Ascending aorta (tissue), 2 donors: ENCODE measurements at places on chromosomes 7 and 10. TPM values are rescaled to one million over a fixed set of nuclear protein-coding genes. Genes with fewer than 3 reads are reported as not detected.

The HOXA4 gene
- 2.1 TPM for total RNA-seq

DNA sequence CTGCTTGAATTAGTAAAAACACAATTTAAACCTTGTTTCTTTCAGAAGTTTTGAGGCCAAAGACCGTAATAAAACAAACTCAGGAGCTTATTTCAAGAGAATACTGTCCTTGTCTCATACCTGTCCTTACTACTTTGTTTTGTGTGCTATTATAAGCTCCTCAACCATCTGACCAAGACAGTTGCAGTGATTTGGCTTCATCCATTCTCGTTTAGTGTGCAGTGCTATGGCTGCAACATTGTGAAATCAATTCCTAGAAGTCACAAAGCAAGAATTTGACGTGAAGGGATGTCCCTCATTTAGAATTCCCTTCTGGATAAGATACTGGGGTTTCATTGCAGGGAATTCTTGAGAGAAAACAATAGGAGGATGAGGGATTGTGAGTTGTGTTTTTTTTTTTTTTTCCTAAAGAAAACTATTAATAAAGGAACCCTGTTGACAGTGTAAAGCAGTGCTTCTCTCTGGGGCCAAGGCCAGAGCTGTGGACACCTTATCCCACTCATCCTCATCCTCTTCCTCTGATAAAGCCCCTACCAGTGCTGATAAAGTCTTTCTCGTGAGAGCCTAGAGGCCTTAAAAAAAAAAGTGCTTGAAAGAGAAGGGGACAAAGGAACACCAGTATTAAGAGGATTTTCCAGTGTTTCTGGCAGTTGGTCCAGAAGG, at the start of gene OIT3:
Gene OIT3, plus strand, starts transcription at position 604 of the 663 bp plus-strand sequence. CDS start 60 bp downstream, outside the sequence.
- no peak within 1 kb of the TSS for H3K4me3 ChIP-seq
- H3K36me3 ChIP-seq: peaks cover 1% of the 10 kb centered on the region
- H3K27ac ChIP-seq: no peak within 1 kb of the TSS
- no peaks in the 10 kb centered on the region for H3K27me3 ChIP-seq

DNA sequence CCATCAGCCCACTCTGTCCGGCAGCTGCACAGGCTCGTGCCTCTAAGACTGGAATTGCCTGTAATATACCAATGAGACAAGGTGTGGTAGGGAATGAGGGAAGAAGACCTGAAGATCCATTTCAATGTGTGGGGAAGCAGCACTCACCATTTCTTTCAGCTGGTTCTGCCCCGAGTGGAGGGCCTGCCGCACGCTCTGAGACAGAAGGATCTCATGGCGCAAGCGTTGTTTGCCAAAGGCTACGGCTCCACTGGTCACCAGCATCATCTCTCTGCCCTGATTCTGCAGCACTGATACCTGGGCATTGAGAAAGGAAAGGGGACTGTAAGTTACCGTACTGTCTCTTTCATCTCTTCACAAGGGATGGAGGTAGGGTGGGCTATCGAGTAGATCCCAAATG, 19.4 kb downstream of the ALDH18A1 start:
- H3K4me3 ChIP-seq: no peak overlapping the region
- DNase-seq: no peak
- no peaks in the 10 kb centered on the region for H3K27me3 ChIP-seq
- peaks cover 60% of the 10 kb centered on the region for H3K36me3 ChIP-seq
- H3K4me1 ChIP-seq: no peaks in the 10 kb centered on the region

DNA sequence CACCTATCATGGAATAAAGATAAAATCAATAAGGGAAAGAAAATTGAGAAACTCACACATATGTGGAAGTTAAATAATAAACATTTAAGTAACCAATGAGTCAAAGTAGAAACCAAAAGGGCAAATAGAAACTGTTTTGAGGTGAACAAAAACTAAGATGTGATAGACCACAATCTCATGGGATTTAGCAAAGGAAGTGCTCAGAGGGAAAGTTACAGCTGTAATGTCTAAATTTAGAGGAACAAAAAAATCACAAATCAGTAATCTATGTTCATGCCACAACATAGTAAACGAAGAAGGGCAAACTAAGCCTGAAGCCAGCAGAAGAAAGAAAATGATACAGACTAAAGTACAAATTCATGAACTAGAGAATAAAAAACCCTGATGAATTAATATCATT, 16.3 kb downstream of the CYP3A4 start:
- no peaks in the 10 kb centered on the region for H3K4me1 ChIP-seq
- H3K4me3 ChIP-seq: no peak overlapping the region
- DNase-seq: no peak
- no peaks in the 10 kb centered on the region for H3K27me3 ChIP-seq

DNA sequence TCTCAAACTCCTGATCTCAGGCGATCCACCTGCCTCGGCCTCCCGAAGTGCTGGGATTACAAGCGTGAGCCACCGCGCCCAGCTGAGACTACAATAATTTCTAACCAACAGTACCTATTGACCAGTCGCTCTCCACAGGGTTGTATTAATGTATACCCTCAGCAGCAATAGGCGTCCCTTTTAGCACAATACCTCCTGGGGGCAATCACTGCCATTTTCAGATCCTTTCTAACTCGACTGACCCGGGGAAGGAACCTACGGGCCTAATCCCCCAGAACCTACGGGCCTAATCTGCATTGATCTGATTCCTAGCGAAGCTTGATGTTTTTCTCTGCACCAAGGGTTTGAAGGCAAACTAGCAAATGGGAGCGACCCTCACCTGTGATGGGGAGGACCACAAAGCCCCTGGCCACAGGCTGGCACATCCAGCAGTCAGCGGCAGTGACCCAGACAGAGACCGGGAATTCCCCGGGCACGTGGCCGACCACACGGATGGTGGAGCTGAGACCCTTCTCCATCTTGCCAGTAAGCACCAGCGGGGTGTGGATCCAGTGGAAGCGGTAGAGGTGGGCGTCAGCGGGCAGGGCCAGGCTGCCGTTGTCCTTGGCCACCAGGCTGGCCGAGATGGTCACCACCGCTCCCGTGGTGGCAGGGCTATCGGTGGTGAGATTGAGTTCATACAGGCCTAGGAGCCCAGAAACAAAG, 6.9 kb downstream of the TMEM130 start:
- H3K4me3 ChIP-seq: no peak overlapping the region
- H3K27ac ChIP-seq: no peak overlapping the region
- no peaks in the 10 kb centered on the region for H3K27me3 ChIP-seq
- H3K4me1 ChIP-seq: no peaks in the 10 kb centered on the region
- DNase-seq: no peak

The AVL9 gene
- total RNA-seq: 78.3 TPM

The CPN1 gene
- not detected for total RNA-seq

DNA sequence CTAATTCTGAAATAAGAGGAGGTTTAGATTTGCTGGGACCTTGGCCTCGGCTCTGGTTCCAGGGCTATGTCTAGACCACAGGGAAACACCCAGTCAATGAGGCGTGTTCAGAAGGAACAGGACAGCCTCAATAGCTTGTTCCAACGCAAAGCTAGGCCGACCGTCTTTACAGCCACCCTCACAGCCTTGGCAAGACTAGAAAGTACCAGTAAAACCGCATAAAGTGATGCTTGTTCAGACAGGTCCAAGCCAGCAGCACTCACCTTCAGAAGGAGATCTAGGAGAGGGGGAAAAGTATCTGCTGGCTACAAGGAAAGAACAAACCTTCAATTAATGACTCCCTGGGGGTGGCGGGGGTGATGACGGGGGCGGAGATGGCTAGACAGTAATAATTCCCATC, 50.1 kb upstream of the LMTK2 start:
- H3K4me1 ChIP-seq: no peaks in the 10 kb centered on the region
- H3K36me3 ChIP-seq: no peaks in the 10 kb centered on the region
- no peaks in the 10 kb centered on the region for H3K27me3 ChIP-seq
- DNase-seq: no peak
- H3K4me3 ChIP-seq: no peak overlapping the region
- H3K27ac ChIP-seq: no peak overlapping the region

- no peak overlapping the region for H3K27ac ChIP-seq
- H3K4me1 ChIP-seq: peaks cover 5% of the 10 kb centered on the region
- H3K27me3 ChIP-seq: no peaks in the 10 kb centered on the region
- no peaks in the 10 kb centered on the region for H3K36me3 ChIP-seq
These were observed 170.4 kb downstream of the MAGI2 start for GRCh38 chr7:79282882-79283602.

DNA sequence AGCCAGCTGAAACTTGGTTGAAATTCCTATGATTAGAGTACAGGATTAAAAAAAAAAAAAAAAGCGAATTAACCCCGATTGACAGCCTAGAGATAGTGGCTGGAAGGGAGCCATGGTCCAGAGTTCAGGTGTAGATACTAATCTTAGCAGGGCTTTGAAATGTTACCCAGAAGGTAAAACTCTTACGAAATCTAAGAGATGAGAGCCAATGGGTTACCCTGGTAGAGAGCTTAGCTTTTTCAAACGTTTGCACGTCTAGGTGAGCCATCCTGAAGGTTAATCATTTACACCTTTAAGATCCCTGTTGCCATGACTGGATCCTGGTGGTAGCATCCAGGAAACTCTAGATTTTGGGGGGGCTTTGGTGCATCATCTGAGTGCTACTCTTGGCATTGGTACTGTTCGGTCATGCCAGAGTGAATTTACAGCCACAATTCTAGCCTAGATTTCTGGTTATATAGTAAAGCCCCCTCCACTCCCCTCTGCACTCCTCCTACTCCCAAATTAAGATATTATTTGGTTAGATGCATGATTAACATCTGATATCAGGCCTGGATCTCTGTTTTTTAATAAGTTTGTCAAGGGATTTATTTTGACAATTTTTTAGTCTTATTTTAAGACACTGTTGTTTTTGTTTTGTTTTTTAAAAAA, 1.2 kb downstream of the AGFG2 start:
- H3K27me3 ChIP-seq: no peaks in the 10 kb centered on the region
- peak overlapping the region; percentile 97 for H3K4me3 ChIP-seq

- H3K36me3 ChIP-seq: no peaks in the 10 kb centered on the region
- no peak overlapping the region for H3K4me3 ChIP-seq
- no peak overlapping the region for H3K27ac ChIP-seq
- no peaks in the 10 kb centered on the region for H3K4me1 ChIP-seq
These were observed 55.3 kb upstream of the ADO start for GRCh38 chr10:62749093-62749683.

DNA sequence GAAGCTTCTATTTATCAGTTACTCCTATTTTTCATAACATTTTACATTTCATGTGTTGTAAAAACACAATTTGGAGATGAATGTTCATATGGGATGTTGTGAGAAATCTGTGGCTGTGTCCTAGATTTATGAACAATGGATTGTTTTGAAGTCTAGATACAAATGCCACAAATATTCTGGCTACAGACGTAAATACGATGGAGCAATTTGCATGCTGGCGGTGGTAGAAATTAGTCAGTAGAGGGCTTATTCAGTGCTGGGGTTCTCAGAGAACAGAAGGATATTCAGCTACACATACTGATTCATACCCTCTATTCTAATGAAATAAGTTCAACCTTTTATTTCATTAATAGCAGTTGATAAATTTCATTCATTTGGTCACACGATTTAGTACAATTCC, 48.8 kb downstream of the PLPP4 start:
- H3K4me1 ChIP-seq: no peaks in the 10 kb centered on the region
- H3K27ac ChIP-seq: no peak overlapping the region
- H3K4me3 ChIP-seq: no peak overlapping the region
- no peaks in the 10 kb centered on the region for H3K27me3 ChIP-seq
- no peaks in the 10 kb centered on the region for H3K36me3 ChIP-seq
- DNase-seq: no peak

The FOXI2 gene
- total RNA-seq: not detected

DNA sequence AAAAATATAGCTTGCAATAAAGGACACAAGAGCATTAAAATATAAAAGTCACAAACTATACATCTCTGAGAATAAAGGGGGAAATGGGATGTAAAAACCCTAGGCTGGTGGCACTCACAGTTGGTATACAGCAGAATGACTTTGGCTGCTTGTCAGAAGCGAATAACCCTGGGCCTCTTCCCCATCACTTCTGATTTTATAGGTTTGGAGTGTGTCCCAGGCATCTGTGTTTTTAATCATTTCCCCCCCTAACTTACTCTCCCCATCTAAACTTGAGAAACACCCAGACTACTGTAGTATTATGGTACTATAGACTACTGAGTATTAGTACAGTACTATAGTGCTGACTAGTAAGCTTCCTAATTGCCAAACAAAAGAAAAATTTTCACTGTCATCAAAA, 1.8 kb upstream of the RPA3 start:
- no peaks in the 10 kb centered on the region for H3K4me1 ChIP-seq
- no peak overlapping the region for H3K27ac ChIP-seq
- H3K27me3 ChIP-seq: no peaks in the 10 kb centered on the region
- DNase-seq: no peak
- no peak overlapping the region for H3K4me3 ChIP-seq
- H3K36me3 ChIP-seq: no peaks in the 10 kb centered on the region

The TMEM26 gene
- total RNA-seq: not detected

GRCh38 chr10:77350134-77350533, 287.5 kb downstream of the KCNMA1 start:
- peaks cover 9% of the 10 kb centered on the region for H3K4me1 ChIP-seq
- H3K36me3 ChIP-seq: no peaks in the 10 kb centered on the region
- peak overlapping the region; percentile 7 for H3K27ac ChIP-seq
- DNase-seq: no peak

DNA sequence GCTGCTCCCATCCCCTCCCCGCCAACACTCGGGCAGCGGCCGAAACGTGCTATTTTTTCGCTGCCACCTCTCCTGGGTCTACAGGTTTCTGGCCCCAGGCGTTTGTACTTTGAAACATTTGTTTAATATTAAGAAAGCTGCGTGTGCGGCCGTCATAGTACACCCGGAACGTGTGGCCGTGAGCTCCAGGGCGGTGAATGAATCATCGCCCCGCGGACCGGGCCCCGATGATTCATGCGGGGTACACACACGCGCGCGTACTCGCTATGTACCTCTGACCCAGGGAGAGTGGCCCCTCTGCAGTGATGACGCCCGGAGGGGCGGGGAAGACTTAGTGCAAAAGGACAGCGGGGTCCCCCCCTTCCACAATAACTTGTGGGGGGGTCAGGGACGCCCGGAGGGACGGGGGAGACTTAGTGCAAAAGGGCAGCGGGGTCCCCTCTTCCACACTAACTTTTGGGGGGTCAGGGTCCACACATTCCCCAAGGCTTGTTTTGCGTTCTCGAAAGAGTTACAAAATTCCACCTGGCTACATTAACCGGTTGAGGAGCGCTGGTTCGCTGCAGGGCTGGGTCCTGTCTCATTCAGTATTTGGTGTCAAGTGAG, 56.5 kb upstream of the PCGF5 start:
- H3K4me3 ChIP-seq: peak overlapping the region; percentile 94
- no peaks in the 10 kb centered on the region for H3K4me1 ChIP-seq
- peak overlapping the region; percentile 98 for H3K27ac ChIP-seq

- H3K27ac ChIP-seq: no peak overlapping the region
- H3K36me3 ChIP-seq: no peaks in the 10 kb centered on the region
- DNase-seq: peak; percentile 56
- H3K4me1 ChIP-seq: no peaks in the 10 kb centered on the region
- H3K4me3 ChIP-seq: no peak overlapping the region
These were observed 13.2 kb downstream of the ZNF488 start for GRCh38 chr10:47370878-47371277.

The GIMAP4 gene
- 29.5 TPM for total RNA-seq

The SUN3 gene
- not detected for total RNA-seq

- H3K36me3 ChIP-seq: no peaks in the 10 kb centered on the region
- H3K4me1 ChIP-seq: no peaks in the 10 kb centered on the region
- no peak overlapping the region for H3K27ac ChIP-seq
- DNase-seq: no peak
- H3K27me3 ChIP-seq: no peaks in the 10 kb centered on the region
- no peak overlapping the region for H3K4me3 ChIP-seq
These were observed 273.4 kb upstream of the PHYHIPL start for GRCh38 chr10:58903071-58903470.

GRCh38 chr7:1512781-1513656, 8.8 kb upstream of the INTS1 start:
- peak overlapping the region; percentile 56 for H3K4me3 ChIP-seq
- H3K4me1 ChIP-seq: peaks cover 6% of the 10 kb centered on the region
- H3K27me3 ChIP-seq: no peaks in the 10 kb centered on the region
